ENCODE measurements at places on chromosomes 3 and 15.

- DNase-seq: peak; percentile 38
These were observed 97.7 kb upstream of the ATP2B2 start for GRCh38 chr3:10602769-10603768.

DNA sequence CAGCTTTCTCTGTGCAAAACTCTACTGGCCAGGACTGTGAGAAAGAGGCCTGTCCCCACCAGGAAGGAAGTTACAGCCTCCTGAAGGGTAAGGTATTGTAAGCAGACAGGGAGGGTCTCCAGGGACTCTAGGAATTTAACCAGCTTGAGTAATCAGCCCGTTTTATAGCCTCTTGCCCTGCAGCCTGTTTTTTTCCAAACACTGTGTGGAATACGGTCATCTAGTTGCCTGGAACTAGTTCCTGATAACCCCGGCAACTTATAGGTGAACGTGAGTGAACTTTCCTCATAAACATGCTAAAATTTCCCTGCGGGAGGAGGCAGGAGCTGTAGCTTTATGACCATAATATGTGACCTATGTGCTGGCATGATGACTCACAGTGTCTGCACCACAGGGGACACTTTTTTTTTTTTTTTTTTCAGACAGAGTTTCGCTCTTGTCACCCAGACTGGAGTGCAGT lies 60.1 kb upstream of the DAZL start:
- DNase-seq: no peak

DNA sequence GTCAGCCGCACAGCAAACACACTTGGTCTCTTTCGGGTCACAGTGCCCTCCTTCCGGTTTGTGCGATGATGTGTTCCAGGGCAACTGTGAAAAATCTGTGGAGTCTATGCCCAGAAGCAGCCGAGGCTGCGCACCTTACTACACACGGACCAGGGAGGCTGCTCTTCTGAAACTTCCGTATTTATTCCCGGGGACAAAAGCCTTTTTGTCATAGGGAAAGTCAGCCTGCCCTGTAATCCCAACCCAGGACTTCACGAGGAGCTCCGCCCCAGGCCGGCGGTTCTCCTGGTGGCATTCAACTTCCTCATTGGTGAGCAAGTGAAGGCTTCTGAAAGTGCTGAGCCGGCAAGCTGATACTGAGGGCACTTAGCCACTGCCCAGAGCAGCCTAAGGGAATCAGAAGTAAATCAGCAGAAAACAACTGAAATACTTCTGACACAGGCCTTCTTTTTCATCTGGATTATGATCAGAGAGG lies 126.5 kb downstream of the FMN1 start:
- DNase-seq: no peak

DNA sequence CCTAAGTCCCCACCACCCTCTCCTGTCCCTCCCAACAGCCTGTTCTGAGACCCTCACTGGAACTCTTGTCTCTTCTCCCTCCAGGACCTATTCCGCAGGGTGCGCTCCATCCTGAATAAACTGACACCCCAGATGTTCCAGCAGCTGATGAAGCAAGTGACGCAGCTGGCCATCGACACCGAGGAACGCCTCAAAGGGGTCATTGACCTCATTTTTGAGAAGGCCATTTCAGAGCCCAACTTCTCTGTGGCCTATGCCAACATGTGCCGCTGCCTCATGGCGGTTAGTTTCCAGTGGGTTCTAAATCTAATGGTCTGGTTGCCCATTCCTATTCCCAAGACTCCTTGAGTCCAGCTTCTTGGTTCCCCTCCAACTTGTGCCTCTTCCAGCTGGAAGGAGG lies 9.3 kb downstream of the EIF4G1 start:
- DNase-seq: no peak

GRCh38 chr3:16338999-16339398 lies 74.0 kb downstream of the OXNAD1 start:
- no peak for DNase-seq

DNA sequence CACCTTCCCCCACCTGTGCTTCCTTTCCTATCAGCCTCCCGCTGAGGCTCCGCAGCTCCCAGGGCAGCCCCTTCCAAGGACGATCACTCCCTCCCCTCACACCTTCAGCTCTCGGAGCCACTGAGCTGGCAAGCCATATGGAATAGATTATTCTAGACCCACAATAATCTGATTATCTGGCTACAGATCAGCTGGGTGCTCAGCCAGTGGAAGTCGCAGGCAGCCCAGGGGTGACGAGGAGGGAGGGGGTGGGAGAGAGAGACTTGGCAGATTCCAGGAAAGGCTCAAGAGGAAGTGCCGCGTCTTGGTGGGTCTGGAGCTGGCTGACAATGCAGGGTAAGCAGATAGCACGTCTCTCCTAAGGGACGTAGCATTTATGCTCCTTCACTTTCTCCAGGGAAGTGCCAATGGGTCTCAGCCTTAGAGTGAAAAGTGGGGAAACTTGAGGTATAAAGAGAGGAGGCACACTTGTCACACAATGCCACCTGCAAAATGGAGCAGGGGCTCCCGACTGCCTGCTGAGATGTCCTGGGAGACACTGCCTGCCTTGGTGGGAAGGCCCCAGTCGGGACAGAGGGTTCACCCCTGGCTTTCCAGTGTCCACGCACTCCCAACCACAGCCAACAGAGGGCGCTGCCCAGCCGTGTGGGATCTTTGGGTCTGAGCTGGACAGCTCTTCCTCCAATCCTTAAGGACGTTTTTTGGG lies 9.4 kb upstream of the MESP1 start:
- peak; percentile 27 for DNase-seq

- DNase-seq: no peak
These were observed 272.2 kb upstream of the RARB start for GRCh38 chr3:25155652-25156471.

GRCh38 chr15:38994310-38994709 lies 429.7 kb upstream of the RASGRP1 start:
- no peak for DNase-seq

DNA sequence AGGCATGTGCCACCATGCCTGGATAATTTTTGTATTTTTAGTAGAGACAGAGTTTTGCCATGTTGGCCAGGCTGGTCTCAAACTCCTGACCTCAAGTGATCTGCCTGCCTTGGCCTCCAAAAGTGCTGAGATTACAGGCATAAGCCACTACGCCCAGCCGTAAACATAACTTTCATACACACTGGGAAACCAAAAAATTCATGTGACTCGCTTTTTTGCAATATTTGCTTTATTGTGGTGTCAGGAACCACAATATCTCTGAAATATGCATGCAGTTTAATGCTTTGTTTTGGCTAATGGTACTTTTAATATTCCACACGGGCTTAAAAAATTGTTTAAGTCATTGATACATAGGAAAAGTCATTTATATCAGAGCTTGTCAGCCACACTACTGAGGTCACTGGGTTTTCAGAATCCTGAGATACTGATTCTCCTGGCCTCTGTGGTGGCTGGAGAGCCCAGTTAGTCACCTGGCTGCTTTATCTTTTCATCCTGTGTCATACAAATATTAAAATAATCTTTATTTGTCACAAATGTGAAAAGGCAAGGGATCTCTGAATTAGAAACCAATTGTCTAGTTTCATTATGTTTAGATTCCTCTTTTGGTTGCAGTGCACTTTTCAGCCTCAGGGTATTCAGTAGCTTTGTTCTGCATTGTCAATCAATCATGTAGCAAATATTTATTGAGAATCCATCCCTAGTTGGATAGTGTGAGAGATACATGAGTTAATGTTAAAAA lies 10.0 kb downstream of the TMEM62 start:
- no peak for DNase-seq

DNA sequence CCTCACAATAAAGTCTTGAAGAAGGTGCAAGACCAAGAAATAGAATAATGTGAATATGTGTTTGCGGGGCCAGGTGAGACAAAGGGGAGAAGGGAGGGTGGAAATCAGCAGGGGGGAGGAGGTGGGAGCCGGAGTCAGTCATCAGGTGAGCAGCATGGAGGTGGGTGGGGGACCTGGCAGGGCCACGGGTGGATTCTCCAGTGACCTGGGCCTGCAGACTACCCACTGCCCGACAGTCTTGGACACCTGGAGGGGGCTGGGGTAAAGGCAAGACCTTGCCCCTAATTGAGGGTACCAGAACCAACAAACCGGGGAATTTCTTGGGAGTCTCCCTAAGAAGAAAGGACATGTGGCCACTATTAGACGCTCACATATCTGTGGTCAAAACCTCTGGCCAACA lies 95.8 kb downstream of the CHSY1 start:
- DNase-seq: no peak

DNA sequence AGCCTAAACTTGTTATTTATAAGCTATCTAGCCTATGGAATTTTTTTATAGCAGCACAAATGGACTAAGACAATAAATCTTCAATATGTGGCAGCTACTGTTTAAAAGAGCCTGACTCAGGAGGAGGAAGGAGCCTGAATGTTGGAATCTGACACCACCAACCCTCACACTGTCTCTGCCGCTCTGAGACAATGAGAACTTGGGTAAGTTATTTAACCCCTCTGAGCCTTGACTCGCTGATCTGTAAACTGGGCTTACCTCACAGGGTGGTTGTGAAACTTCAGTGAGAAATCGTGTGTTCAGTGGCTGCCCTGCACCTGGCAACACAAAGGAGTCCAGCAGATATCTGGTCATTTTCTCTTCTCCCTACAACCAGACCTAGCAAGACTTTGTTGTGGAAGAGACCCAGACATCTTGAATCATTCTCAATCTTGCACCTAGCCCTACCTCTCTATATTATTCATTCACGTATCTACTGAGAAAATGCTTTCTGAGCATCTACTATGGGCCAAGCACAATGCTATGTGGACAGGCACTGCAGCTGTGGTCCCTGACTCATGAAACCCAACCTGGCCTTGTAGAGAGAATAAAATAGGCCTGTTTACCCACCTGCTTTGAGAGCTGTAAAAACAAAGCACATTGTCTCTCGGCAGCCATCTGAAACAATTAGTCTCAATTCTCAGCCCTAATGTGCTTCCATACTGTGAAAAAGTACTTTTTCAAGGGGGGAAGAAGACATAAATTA lies 81.9 kb upstream of the SLC25A36 start:
- DNase-seq: no peak

GRCh38 chr15:95698230-95698629 lies 632.3 kb upstream of the NR2F2 start:
- no peak for DNase-seq

- no peak for DNase-seq
These were observed 64.1 kb downstream of the LRTM1 start for GRCh38 chr3:54863786-54864185.

- no peak for DNase-seq
These were observed 498.7 kb downstream of the CNTN6 start for GRCh38 chr3:1591327-1592028.

DNA sequence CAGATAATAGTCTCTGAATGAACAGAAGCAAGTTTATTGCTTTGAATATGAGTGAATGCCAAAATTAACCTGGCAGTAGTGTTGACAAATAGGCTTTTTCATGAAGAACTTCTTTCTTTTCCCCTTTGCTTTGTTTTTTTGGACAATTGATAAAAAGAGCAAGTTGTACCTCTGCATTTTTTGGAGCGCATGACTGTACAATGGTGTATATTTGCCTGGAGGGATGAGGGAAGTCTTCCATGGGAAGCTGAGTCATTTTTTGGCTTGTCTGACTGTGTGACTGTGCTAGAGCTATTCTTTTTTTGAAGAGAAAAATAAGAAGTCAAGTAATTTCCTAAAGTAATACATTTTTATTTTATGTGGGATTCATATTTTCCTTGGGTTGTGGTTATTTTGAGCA lies 186.9 kb downstream of the KLHL25 start:
- DNase-seq: no peak

GRCh38 chr3:167198949-167199600 lies 181.0 kb downstream of the ZBBX start:
- no peak for DNase-seq

- DNase-seq: no peak
These were observed 27.6 kb downstream of the NIPA2 start for GRCh38 chr15:22866079-22866478.

DNA sequence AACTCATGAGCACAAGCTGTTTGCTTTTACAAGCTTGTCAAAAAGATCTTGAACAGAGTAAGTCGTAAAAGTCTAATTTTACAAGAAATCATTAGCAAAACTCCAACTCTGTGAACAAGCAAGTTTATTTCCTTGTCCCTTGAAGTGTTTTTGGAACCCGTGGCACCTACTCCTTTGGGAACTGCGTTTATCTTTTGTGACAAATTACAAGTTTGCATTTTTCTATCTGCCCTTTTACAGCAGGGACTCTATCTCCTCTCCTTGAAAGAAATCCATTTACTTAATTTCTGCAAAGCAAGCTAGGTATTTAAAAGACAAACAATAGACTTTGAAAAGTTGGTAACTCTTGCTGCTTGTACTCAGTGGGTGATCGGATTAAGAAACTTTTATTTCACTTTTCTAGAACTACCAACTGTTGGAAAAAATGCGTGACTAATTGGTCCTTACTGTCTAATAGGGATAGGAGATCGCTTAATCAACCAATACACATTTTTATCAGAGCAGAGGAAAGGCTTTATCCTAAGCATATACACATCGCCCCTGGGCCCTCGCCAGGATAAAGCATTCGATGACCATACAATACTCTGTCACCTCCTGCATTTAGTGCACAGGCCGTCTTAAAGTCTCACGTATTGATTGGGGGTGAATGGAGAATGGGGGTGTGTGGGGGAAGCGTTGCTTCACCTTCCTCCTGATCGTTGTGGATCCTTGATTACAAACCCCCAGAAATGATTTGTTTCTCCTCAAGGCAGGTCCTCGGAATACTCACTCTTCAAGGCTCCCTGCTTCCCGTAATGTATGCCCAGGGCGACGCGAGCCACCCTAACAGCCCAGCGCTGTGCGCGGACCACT lies 1.7 kb downstream of the PRTG start:
- no peak for DNase-seq

GRCh38 chr3:184637705-184638104 lies 74.2 kb downstream of the MAGEF1 start:
- DNase-seq: no peak

DNA sequence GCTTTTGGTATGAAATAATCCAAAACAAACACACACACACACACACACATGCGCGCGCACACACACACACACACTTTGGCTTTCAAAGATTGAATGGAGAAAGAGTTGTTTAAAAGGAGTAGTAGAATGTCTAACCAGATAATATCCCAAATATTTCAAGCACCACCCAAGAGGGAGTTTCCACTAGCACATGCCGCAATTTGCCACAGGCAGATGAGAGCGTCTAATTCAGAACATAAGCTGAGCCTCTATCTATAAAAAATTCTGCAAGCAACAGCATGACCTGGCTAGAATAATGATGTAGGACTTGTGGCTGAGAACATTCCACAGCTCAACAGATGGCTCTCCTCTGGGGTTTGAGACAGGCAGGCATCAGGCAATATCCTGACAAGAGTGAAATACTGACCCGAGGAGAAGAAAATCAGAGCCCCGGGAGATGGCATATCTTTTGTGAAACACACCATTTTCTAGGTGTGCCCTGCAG lies 302.5 kb upstream of the GADL1 start:
- no peak for DNase-seq

GRCh38 chr3:104367000-104367399 lies 999.7 kb upstream of the ALCAM start:
- no peak for DNase-seq

GRCh38 chr3:8442993-8443650 lies 58.5 kb upstream of the LMCD1 start:
- no peak for DNase-seq

GRCh38 chr3:8665407-8665896 lies 20.9 kb upstream of the SSUH2 start:
- no peak for DNase-seq
